AG09309 (cell line): ENCODE measurements at places on chromosomes 2 and 18.

GRCh38 chr2:175786471-175787124 lies 215.5 kb downstream of the LNPK start:
- DNase-seq: no peak

DNA sequence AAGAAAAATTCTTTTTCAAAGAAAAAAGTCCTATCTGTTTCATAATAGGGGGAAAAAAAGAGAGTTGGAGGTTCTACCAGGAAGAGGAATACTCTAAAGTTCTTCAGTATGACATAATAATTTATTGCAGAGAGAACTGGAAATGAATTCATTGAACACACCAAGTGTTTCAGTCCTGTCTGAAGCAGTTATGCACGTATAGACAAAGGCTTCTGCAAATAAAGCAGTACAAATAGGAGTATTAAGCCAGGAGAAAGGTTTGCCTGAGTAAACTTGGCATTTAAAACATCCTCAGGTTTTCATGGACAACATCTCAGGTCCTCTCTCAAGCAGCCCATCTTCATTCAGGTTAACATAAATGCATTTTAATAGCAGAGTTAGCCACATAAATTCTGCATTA lies 141.6 kb downstream of the CCDC148 start:
- no peak for DNase-seq

DNA sequence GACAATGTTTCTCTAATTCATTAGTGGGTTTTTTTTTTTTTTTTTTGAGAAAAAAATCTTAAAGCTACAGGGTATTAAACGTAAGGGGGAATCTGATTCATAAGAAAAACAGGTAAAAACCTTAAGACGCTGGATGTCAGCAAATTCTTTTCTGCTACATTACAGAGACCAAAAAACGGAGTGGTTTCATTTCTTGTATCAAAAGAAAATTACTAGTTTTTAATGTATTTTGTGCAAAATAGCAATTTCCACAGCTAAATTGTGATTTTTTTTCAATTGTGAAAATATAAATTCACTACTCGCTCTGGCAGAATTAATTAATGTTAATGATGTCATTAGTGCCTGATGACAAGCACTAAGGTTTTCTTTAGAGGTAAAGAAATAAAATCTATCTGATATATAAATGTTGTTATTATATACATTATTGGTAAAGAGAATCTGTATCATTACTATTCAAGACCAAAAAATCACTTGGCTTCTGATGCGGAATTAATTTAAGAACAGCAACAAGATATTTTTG lies 9.9 kb downstream of the OTX1 start:
- no peak for DNase-seq

DNA sequence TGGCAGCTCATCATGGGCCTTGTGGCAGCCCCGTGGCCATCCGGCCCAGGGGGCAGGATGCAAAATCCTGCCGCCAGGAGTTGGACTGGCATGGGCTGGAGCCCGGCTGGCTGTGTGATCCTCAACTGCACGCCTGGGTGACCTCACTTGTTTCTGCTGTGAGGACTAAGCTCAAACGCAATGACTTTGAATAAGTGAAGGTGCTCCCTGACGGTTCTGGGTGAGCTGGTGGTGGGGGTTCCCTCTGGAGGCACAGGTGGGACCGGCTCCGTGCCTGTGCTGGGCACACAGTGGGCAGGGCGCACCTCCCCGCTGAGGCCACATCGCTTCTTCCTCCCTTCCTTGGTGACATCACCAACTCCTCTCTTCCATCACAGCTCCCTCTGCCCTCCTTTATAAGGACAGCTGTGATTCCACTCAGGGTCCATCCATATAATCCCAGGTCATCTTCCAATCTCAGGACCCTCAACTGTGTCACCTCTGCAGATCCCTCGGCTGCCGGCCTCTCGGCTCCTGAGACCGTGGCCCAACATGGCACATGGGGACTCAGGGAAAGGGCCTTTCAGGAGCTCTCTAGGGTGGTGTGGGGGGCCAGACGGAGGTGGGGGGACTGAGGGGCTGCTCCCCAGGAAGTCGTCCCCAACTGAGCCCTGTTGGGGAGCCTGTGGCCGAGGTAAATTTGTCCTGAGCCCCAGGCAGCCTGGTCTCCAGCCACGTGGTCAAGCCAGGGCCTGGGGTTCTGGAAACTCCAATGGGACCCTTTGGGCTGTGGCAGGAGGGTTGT lies 75.5 kb upstream of the ODC1 start:
- no peak for DNase-seq

GRCh38 chr2:226414335-226414734 lies 385.3 kb downstream of the IRS1 start:
- DNase-seq: no peak
